ENCODE measurements at places on chromosomes 16 and 17.

GRCh38 chr16:57889522-57889921, 81.4 kb downstream of the CNGB1 start:
- no peak for DNase-seq

GRCh38 chr17:27793168-27793905, 7.0 kb downstream of the NOS2 start:
- no peak for DNase-seq

- no peak for DNase-seq
Observed at GRCh38 chr17:21072745-21073197, 30.0 kb upstream of the USP22 start.

GRCh38 chr17:59632398-59632797, 12.7 kb downstream of the CLTC start:
- DNase-seq: no peak

DNA sequence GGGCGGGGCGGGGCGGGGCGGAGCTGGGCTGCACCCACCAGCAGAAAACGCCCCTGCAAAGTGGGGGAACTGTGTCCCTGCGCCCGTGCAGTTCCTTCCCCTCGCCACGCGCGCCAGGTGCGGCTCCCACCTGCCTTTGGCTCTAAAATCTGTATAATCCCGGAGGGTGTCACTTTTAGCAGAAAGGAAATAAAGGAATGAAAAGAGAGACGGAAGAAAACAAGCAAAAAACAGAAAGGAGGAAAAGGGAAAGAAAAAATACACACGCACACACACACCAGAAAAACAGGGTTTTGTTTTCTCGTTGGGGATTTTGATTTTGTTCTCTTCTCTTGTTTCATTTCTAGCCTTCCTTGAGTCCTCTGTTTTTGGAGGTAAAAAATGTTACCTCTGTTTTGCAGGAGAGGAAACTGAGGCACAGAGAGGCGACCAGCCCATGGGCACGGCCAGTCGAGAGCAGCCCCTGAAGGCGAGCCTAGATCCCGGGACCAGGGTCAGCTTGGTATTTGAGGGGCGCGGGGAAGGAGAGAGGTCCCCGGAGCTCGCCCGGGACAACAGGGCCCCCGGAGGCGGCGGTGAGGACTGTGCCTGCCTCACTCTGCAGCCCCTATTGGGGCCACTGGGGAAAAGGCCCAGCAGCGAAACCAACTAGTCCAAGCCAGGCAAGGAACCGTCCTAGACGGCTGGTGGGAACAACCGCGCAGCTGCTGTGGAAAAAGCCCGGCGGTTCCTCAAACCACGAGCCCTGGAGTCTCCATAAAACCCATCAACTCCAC, 594 bp upstream of the CARHSP1 start:
- no peak for DNase-seq

DNA sequence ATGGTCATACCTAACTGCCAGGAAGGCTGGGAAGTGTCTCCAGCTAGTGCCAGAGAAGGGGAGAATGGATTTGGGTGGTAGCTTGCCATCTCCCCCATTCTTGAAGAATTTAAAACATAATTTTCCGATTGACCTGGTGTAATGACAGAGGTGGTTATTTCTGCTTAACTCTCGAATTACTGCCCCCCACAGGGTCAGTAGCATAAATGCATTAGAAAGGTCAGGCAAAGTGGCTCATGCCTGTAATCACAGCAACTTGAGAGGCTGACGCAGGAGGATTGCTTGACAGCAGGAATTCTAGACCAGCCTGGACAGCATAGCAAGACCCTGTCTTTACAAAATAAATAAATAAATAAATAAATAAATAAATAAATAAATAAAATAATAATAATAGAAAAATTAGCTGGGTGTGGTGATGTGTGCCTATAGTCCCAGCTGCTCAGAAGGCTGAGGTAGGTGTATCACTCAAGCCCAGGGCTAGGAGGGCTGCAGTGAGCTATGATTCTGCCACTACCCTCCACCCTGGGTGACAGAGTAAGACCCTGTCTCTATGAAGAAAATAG, 27.5 kb downstream of the TMC7 start:
- DNase-seq: no peak

- peak; percentile 91 for DNase-seq
Observed at GRCh38 chr16:55508941-55509931, at the start of gene LPCAT2. Gene LPCAT2, plus strand, starts transcription at chr16:55509072. Its CDS starts 110 bp downstream, at chr16:55509182.
